Left renal cortex interstitium (tissue), 4 donors: ENCODE measurements at places on chromosomes 6 and 20.

DNA sequence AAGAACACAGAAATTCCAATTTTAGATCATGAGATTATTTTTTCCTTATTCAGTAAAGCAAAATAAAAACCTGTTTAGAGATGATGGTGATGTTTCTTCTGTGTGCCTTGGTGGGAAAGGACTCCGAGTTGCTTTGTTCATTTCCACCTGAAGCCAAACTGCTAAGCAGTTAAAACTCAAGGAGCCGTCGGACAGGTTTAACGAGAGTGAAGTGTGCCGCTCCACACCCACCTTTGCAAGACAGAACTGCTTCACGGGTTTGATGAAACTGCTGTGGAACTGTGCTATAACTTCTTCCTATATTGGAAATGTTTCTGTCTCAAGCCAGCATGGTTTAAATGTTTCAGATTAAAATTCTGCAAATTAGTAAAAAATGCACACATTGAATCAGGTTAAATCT is 9.2 kb upstream of the DSP start:
- no peak for DNase-seq

DNA sequence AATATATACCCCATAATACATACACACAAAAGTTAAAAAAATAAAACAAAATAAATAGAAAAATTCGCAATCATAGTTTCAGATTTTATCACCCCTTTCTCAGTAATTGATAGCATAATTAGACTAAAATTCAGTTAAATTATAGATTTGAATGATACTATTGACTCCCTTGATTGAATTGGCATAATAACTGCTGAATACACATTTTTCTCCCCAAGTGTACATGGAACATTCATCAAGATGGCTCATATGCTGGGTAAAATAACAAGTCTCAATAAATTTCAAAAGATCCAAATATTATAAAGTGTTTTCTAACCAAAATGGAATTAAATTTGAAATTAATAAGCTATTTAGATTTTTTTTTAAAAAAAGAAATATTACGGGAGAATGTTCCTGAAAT is 616.1 kb downstream of the MAFB start:
- no peak for DNase-seq

DNA sequence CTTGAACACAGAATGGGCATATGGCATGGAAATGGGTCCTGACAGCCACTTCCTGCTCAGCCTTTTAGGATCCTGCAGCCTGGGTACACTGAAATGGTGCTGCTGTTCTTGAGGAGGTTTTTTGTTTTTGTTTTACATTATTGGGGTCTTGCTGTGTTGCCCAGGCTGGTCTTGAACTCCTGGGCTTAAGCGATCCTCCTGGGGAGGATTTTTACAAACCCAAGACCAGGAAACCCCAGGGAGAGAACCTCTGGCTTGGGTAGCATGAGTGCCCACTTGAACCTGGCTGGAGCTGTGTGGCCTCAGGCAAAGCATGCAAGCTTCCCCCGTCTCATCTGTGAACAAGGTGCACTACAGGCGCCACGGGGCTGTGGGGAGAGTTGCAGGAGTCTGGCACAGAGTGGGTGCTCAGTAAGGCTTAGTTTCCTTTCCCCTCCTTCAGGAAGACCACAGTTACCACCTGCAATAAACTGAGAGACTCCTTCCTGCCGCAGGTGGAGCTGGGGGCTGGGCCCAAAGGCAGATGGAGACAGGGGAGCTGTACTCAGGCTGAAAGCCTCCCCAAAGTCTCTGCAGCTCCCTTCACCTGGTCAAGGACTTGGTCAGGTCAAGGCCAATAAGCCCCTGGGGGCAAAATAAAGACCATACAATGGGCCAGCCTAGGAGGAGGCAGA is 1.8 kb downstream of the SLA2 start:
- no peak for DNase-seq

- DNase-seq: no peak
These were observed 392.4 kb upstream of the SOX4 start for GRCh38 chr6:21201187-21201586.

- DNase-seq: no peak
These were observed 20.9 kb downstream of the UTRN start for GRCh38 chr6:144305985-144306384.

- DNase-seq: no peak
These were observed 285.4 kb downstream of the THBS2 start for GRCh38 chr6:168968228-168968627.

- no peak for DNase-seq
These were observed 76.9 kb downstream of the ANKRD6 start for GRCh38 chr6:89509777-89510281.

GRCh38 chr20:11949711-11950110 is 32.0 kb downstream of the BTBD3 start:
- DNase-seq: no peak

DNA sequence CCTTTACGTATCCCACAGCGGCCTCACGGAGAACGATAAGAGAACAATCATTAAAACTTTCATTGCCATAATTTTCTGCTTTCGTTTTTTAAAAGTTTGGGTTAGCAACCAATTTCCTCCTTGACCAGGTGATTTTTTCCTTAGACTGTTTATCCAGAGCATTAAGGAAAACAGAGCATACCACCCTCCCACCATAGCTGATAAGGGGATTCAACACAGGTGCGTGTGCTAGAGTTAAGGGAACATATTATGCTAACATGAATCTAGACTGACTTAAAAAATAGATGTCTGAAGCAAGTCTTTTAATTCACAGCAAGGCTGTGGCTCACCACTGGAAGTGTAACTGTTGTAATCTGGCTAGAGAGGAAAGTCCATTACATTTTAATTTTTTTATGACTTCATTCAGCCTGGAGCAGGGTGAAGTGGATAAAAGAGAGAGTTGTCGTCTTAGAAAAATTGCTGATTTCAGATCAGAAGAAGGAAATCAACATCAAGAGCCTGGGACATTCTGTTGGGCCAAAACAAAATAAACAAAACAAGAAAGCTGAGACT is 5.5 kb upstream of the SLC22A2 start:
- DNase-seq: no peak

DNA sequence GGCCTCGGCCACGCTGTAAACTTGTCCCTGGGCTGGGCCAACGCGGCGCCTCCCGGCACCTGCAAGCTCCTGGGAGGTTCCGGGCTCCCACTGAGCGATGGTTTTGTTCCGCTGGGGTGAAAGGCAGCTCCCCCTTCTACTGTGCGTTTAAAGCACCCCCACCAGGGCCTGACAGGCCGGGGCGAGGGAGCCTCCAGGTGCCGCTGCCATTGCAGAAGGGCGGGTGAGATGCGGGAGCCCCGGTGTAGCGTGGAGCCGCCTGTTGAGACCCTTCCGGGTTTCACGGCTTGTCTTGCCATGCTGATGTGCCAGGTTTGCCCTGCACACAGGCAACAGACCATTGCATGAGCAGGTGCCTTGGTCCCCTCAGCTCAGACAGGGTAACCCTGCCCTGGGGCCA is 2.9 kb downstream of the COL20A1 start:
- no peak for DNase-seq

DNA sequence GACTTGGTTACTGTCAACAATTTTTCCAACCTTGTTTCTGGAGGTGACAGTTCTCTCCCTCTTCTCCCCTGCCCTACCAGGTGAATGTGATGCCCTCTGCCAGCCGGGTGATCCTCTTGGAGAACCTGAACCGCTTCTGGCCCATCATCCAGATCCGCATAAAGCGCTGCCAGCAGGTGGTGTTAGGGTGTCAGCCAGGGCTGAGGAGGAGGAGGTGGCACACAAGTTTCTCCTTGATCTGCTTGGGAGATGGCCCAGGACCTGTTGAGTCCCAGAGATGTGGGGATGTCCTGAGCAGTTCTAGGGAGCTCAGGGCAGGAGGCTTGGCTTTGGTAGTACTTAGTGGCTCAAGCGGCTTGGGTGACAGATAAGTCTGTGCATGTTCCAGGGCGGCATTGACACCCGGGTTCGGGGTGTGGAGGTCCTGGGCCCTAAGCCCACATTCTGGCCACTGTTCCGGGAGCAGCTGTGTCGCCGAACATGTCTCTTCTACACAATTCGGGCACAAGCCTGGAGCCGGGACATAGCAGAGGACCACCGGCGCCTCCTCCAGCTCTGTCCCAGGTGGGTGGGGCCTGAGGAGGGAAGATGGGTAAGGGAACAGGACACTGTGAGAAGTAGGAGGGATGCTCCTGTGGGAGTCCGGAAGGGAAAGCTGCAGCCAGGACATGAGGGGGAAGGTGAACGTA is 21.2 kb downstream of the CUL9 start:
- DNase-seq: no peak

- no peak for DNase-seq
These were observed 374.8 kb upstream of the CDH4 start for GRCh38 chr20:60877071-60877857.

- no peak for DNase-seq
These were observed 9.7 kb upstream of the EDN1 start for GRCh38 chr6:12280458-12280857.

DNA sequence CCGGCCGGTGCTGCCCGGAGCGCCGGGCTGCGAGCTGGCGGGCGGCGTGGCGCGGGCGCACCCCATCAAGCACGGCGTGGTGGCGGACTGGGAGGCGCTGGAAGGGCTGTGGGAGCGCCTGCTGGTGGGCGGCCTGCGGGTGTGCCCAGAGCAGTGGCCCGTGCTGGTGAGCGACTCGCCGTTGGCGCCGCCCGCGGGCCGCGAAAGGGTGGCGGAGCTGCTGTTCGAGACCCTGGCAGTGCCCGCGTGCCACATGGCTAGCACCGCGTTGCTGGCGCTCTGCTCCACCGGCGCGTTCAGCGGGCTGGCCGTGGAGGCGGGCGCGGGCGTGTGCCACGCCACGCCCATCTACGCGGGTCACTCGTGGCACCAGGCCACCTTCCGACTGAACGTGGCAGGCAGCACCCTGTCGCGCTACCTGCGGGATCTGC is 517 bp downstream of the ACTL10 start:
- no peak for DNase-seq

DNA sequence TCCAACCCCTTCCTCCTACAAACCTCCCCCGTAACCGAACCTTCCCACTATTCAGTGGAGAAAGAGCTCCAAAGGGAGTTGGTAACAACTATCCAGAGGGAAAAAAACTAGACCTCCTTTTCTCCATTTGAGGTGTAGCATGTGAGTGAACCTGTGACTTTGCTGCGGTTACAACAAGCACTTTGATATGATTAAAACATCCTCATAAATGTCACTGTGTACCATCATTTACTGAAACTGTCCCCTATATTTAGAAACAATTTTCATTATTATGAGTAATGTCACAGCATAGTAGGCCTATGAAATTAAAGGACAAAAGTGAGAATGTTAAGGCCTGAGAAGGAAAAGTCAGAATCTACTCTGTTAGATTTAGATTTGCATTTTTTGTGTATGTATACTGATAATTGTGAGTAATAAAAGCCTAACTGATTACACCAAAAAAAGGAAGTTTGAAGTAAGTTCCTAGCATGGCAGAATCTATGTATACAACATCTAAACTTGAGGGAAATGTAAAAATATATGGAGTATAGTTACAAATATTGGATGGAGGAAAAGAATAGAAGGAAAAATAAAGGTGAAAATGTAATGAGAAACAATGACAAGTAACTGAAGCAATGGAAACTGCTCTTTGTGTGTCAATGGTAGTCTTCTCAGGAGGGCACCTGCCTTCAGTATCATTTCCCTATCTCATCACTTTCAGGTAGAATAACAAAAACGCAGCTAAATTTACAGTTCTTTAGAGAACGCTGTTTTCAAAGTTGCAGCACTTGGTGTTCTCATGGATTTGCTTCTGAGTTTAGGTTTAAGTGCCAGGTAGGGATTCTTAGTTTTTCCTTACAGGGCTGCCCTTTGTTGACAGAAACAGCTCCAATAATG is 145.9 kb downstream of the IMPG1 start:
- no peak for DNase-seq

- no peak for DNase-seq
These were observed 1160.2 kb downstream of the EPHA7 start for GRCh38 chr6:92259171-92259570.

GRCh38 chr20:44457016-44457415 is 18.7 kb upstream of the TTPAL start:
- DNase-seq: no peak

- no peak for DNase-seq
These were observed 72.7 kb upstream of the B3GAT2 start for GRCh38 chr6:71029555-71029954.

DNA sequence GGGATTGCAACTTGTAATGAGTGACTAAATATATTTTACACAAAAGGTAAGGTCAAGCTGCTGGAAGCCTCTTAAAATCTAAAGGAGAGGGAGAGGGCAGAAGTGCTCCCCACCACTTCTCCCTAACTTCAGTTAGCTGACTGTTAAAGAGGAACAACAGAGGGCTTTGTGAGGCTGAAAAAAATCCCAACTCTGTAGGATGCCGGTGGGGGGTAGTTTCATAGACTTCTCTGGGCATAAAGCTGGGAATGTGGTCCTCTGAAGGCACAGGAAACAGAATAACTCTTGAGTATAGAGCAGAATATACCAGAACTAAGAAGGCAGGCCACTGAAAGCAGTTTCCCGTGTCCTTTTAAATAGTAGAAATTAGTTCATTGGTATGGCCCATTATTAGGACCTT is 71.6 kb downstream of the KIF6 start:
- no peak for DNase-seq

DNA sequence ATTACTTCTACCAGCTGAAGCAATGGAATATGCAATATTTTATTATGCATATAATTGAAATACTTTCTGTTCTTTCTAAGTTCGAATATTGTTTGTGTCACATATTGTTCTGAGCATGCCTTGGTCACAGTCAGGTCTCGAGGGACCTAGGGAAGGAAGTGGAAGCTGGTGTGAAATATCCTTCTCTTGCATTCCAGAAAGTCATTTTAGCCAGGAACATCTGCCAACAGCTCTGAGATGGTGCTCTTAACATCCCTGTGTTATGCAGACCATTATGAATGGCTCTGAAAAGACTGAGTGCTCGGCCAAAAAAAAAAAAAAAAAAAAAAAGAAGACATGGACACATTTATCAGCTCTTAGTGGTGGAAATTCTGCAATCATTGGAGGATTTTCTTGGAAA is 132.7 kb upstream of the JAG1 start:
- no peak for DNase-seq

GRCh38 chr6:157770946-157771345 is 52.1 kb upstream of the SNX9 start:
- DNase-seq: no peak

DNA sequence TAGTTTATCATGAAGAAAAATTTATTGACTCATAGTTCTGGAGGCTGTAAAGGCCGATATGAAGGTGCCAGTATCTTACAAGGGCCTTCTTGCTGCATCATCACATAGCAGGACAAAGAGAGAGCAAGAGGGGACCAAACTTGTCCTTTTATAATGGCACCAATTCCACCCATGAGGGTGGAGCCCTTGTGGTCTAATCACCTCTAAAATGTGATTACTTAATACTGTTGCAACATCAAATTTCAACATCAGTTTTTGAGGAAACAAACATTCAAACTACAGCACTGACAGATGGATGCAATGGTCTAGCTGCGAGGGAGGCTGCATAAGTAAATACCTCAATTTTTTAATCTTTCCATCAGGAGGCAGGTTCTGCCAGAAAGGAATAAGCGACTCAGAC is 76.7 kb upstream of the LAMA2 start:
- no peak for DNase-seq

GRCh38 chr6:15709651-15710269 is 46.9 kb upstream of the DTNBP1 start:
- DNase-seq: no peak

DNA sequence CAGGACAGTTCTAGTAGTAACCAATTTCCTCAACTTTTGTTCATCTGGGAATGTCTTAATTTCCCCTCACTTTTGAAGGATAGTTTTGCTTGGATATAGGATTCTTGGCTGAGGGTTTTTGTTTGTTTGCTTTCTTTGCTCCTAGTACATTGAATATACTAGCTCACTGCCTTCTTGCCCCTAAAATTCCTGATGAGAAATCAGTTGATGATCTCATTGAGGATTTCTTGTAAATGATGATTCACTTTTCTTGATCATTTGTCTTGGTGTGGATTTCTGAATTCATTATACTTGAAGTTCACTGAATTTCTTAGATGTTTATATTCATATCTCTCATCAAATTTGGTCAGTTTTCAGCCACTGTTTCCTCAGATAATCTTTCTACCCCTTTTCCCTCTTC is 49.1 kb upstream of the PRDM1 start:
- no peak for DNase-seq
